OCI-LY7 (cell line): ENCODE measurements at places on chromosomes 1 and 21.
A peak's percentile ranks its signal among the peaks of the same experiment; 100 is the strongest.

- peak; percentile 24 for DNase-seq
Measured at GRCh38 chr1:160261556-160261892, 825 bp downstream of the DCAF8 start.

GRCh38 chr1:2224170-2224584, 3.9 kb upstream of the SKI start:
- DNase-seq, result no peak

GRCh38 chr1:209074575-209075250, 508.8 kb upstream of the CAMK1G start:
- no peak for DNase-seq

DNA sequence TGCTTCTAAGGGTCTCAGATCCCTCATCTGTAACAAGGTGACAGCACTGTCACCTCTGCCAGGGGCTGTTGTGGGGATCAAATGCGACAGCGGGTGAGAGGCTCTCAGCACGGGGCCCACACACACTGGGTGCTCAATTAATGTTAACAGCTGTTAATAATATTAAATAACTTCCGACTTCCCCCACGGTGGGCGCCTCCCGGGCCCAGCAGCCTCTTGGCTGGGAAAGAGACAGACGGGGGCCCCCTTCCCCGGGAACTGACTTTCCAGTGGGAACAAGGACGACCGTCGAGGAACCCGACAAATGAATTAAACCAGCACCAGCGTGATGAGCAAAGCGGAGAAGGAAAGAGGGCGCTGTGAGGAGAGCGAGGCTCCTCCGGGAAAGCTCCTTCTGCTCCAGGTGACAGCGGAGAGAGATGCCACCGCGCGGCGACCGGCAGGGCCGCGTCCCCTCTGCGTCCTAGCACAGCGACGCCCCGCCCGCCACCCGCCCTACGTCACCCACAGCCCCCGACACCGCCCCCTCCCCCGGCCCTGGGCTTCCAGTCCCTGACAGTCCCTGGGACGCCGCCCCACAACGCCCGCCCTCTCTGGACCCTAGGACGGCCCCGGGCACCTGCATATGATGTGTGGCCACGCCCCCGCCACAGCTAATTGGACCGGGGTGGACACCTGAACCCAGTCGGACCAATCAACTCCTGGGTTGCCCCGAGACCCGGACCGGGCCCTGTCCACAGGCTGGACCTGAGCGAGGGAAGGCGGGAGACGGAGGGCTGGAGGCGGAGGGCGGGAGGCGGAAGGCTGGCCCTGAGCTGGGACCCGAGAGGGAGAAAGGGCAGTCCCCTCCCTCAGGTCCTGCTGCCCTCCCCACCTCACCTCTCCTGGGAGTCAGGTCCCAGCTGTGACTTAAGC, 38.2 kb downstream of the MATN1 start:
- no peak for DNase-seq

DNA sequence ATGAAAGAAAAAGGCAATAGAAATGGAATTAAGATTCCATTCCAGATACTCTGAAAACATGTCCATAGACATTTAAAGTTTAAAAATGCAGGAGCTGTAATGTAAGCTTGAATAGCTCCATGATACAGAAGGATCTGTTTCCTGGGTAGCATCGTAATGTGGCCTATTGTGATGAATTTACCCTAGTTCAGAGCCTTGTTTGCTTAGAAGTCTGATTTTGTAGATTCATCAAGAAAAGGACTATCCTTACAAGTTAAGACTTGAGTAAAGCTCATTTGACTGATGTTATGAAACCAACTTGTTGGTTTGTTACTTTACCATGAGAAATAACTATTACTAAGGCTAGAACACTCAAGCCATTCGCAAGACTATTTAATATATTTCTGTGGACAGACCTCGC, 55.5 kb downstream of the KIF1B start:
- no peak for DNase-seq

- DNase-seq, result no peak
Measured at GRCh38 chr1:1371364-1371745, 3.7 kb downstream of the AURKAIP1 start.

DNA sequence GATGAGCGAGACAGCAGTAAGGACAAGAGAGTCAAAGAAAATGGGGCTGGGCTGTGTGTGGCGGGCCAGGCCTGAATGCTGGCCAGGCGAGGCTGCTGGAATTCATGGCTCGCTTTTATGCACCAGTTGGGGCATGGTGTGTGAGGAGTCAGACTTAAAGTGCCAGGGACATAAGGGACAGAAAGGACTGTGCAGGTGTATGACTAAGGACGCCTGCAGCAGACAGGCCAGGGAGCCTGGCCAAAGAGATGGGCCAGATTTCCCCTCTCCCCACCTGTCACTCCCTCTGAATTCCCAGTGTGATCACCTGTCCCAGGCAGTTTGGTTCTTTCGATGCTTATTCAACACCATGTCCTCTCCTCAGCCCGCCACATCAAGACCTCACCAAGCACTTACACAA, 16.9 kb upstream of the SMIM12 start:
- DNase-seq, result no peak

- DNase-seq, result no peak
Measured at GRCh38 chr1:55707196-55707595, 492.0 kb upstream of the USP24 start.

GRCh38 chr1:38018864-38019343, 6.4 kb downstream of the UTP11 start:
- peak; percentile 60 for DNase-seq

DNA sequence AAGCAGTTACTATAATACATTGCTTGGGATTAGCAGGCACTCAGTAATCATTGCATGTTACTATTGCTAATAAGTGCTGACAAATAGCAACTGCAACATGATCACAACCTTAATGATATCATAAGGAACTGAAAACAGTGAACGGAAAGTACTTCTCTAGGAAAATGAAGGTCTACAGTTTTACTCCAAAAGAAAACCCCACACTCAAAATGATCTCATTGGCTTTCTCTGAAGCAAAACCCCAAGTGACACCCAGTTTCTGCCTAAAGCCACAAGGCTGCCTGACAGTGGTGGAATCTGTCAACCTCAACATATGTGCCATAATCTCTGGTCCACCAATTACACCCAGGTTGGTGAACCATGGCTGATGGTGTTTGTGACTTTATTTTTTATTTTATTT, 137.6 kb downstream of the PTGER3 start:
- DNase-seq, result no peak

GRCh38 chr21:15506086-15506485, 223.7 kb upstream of the USP25 start:
- no peak for DNase-seq

DNA sequence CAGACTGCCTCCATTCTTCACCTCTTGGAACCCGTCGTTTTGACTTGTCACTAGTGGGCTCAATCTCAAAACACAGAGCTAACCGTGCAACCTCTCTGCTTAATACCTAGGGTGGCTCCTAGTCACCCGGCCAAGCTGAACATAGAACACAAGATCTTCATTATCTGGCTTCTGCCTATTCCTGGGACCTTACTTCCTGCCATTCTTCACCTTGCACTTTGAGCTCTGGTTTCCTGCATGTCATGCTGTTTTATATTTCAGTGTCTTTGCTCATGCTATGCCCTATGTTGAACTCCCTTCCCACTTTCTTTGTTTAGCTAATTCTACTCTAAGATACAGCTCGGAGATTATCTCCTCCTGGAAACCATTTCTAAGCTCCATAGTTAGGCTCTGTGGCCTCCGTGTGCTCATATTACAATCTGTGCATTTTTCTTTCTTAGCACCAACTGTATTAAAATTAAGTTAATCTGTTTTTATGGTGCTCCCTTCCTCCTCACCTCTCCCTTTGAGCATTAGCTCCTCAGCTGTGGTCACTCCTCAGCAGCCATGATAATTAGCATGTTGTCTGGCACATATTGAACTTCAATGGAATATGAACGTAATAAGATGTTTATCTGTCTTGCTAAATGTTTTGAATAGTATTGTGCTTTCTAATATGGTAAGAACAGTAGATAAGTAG, 13.1 kb downstream of the GPSM2 start:
- DNase-seq, result no peak

- no peak for DNase-seq
Measured at GRCh38 chr1:34780528-34780927, 486 bp upstream of the GJB3 start.

GRCh38 chr21:43602266-43603232, 56.7 kb downstream of the HSF2BP start:
- no peak for DNase-seq

DNA sequence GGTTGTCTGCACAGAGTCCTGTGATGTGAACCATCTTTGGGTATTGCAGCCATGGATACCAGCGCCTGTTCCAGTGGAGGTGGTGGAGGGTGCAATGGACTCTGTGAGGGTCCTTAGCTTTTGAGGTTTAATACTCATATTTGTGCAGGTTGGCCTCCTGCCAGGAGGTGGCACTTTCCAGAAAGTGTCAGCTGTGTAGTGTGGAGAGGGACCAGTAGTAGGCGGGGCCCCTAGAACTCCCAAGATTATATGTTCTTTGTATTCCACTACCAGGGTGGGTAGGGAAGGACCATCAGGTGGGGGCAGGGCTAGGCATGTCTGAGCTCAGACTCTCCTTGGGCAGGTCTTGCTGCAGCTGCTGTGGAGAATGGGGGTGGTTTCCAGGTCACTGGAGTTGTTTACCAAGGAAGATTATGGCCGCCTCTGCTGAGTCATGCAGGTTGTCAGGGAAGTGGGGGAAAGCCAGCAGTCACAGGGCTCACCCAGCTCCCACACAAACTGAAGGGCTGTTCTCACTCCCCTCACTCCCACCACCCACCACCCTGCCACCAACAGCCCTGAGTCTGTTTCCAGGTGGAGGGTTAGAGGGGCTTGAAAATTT, 31.2 kb upstream of the ZNF678 start:
- no peak for DNase-seq

DNA sequence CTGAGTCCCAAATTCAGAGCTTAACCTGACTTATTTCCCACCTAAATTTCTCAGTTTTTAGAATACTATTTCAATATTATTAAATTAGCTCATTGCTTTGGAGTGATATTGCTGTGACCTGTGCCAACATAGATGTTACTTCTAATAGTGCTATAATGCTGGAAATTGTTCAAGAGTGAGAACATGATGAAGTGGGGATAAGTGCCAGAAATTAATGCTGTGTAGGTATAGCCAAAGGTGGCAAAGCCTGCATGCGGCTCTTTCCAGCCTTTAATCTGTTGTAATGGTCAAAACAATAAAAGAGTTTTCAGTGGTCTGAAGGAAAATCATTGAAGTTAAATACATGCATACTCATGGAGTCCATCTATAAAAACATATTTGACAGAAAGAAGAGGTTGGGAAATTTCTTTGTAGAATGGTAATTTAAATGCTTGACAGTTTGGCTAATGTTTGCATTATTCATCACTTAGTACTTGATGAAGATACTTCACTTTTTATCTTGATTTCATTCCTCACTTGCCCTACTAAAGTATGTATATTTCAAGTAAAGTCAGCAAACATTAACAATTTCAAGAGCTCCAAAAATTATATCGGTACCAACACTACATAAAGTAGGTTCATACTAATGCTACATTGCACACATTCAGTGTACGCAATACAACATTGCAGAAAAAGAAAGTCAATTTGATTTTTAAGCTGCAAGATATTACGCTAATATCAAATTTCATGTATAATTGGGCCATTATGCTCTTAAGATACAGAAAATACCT, 82.1 kb downstream of the OLFM3 start:
- DNase-seq, result no peak

DNA sequence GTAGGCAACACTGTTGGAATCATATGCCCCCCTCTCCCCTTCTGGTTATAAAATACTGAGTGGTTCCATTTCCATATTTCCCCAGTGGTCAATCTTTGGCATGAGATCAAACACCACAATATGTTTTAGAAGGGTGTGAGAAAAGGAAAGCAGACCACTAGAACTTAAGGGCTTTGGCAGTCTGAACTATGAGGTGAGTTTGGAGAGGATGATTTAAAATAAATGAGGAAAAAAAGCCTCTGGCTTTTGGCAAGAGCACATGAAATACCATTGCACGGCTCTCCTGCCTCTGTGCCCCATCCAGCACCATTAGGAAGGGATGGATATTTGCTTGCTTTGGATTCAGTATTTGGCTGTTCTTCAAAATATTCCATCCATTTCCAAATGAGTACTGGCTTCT, 339.5 kb upstream of the C1orf87 start:
- no peak for DNase-seq

DNA sequence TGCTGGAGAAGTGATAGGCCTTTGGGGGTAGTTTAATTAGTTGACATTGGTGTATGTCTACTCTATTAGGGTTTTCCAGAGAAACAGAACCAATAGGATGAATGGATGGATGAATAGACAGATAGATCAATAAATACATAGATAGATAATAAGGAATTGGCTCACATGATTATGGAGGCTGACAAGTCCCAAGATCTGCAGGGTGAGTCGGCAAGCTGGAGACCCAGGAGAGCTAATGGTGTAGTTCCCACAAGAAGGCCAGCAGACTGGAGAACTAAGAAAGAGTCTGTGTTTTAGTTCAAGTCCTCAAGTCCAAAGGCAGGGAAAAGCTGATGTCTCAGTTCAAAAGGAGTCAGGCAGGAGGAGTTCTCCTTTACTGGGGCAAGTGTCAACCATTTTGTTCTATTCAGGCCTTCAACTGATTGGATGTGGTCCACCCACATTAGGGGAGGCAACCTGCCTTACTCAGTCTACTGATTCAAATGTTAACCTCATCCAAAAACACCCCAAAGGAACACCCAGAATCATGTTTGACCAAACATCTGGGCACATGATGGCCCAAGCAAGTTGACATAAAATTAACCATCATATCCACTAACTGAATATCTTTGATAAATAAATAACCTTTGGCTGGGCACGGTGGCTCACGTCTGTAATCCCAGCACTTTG, 4.5 kb upstream of the SDE2 start:
- DNase-seq, result no peak

GRCh38 chr1:54304518-54304917, 101.7 kb downstream of the SSBP3 start:
- no peak for DNase-seq

GRCh38 chr1:208002672-208003071, 91.7 kb upstream of the CD34 start:
- DNase-seq, result no peak

- no peak for DNase-seq
Measured at GRCh38 chr1:179545321-179545720, 30.4 kb downstream of the NPHS2 start.

DNA sequence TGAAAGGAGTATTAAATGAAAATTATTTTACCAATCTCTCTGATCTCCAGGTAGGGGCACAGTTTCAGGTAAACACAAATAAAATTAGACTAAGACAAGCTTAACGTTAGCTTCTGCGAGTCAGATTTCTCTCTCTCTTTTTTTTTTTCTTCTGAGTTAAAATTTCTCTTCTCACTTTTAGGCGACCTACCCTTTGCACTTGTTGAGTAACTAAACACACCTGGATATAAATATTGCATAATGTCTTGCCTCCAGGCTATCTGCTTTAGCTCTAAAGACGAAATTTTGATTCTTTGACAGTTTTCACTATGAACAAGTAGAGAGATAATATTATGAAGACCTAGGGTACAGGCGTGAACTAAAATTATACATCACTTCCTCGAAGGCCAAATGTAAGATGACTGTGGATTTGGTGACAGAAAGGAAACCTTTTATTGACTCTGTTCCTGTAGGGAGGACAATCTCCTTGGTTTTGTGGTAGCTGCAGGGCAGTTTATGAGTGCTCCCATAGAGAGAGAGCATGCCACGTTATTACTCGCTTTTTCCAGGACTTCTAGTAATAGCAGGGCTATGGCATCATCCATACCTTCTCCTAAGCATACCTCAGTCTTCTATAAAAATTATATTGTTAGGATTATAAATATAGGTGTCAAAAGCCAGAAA, 303.8 kb upstream of the NEGR1 start:
- DNase-seq, result no peak

GRCh38 chr1:110750562-110750961, 75.8 kb upstream of the KCNA3 start:
- DNase-seq, result no peak
